ENCODE measurements at places on chromosomes 1 and 21. TPM values are rescaled to one million over a fixed set of nuclear protein-coding genes. Genes with fewer than 3 reads are reported as not detected.

- peak overlapping the region; percentile 81 for H3K27ac ChIP-seq
- H3K4me3 ChIP-seq = no peak overlapping the region
- H3K27me3 ChIP-seq = peaks cover 2% of the 10 kb centered on the region
- peaks cover 52% of the 10 kb centered on the region for H3K4me1 ChIP-seq
- DNase-seq = peak; percentile 55
These were observed 35.3 kb upstream of the BCAR3 start for GRCh38 chr1:93716941-93717368.

DNA sequence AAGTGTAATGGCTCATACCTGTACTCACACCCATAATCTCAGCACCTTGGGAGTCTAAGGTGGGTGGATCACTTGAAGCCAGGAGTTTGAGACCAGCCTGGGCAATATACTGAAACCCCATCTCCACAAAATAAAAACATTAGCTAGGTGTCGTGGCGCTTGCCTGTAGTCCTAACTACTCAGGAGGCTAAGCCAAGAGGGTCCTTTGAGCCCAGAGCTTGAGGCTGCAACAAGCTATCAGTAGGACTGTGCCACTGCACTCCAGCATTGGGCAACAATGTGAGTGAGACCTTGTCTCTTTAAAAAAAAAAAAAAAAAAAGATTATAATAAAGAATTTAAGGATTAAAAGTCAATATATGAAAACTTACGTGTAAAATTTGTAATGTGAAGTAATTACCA, 11.7 kb downstream of the BPNT1 start:
- H3K27me3 ChIP-seq = no peaks in the 10 kb centered on the region
- no peak overlapping the region for H3K4me3 ChIP-seq
- H3K4me1 ChIP-seq = no peaks in the 10 kb centered on the region
- no peak for DNase-seq
- peaks cover 22% of the 10 kb centered on the region for H3K36me3 ChIP-seq

DNASE2B gene
- not detected for total RNA-seq

DNA sequence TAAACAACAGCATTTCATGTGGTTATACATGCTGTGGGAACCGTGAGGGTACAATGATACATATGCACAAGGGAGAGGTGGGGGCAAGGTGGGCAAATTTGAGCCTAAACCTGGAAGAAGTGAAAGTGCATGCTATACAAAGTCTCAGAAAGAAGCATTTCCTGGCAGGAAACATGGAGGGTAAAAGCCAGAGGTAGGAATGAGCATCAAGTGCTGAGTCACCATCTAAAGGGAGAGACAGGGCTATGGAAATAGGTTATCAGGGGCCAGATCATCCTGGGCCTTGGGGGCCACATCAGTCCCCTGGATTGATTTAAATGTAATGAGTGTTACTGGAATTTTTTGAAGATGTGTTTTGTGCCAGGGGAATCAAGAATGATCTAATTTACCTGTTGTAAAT, 60.1 kb upstream of the DAB1 start:
- H3K36me3 ChIP-seq = no peaks in the 10 kb centered on the region
- H3K4me3 ChIP-seq = no peak overlapping the region

GRCh38 chr1:167196166-167196565, 24.5 kb upstream of the POU2F1 start:
- DNase-seq = no peak
- H3K4me3 ChIP-seq = no peak overlapping the region
- H3K27me3 ChIP-seq = peaks cover 1% of the 10 kb centered on the region
- no peaks in the 10 kb centered on the region for H3K36me3 ChIP-seq
- H3K27ac ChIP-seq = no peak overlapping the region
- H3K4me1 ChIP-seq = no peaks in the 10 kb centered on the region

CCDC27 gene
- not detected for total RNA-seq

GRCh38 chr1:15152318-15153183, 996 bp upstream of the TMEM51 start:
- DNase-seq = no peak
- peaks cover 25% of the 10 kb centered on the region for H3K4me1 ChIP-seq
- peaks cover 60% of the 10 kb centered on the region for H3K27me3 ChIP-seq

DNA sequence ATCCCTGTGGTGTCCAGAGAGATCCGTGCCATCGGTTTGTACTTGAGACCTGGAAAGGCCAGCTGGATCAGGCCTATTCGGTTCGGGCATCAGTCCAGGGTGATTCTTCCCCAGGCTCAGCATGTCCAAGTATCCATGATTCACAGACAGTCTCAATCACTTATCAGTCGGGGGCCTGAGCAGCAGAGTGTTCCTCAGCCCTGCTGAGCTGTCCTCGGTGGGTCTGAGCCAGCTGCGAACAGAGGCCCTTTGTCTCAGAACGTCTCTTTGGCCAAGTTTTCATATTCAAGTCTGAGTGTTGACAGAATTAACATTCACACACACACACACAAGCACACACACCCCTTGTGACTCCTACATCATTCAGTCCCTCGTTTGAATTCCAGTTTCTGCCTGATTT, 33.4 kb upstream of the OSBPL9 start:
- H3K27me3 ChIP-seq = no peaks in the 10 kb centered on the region
- H3K36me3 ChIP-seq = no peaks in the 10 kb centered on the region
- no peak overlapping the region for H3K27ac ChIP-seq
- no peak overlapping the region for H3K4me3 ChIP-seq
- DNase-seq = no peak

- H3K27me3 ChIP-seq = peaks cover 38% of the 10 kb centered on the region
- no peak for DNase-seq
- no peaks in the 10 kb centered on the region for H3K36me3 ChIP-seq
- H3K27ac ChIP-seq = no peak overlapping the region
These were observed 28.2 kb upstream of the FAM131C start for GRCh38 chr1:16101623-16102022.

GRCh38 chr1:225868631-225869330, 13.4 kb downstream of the TMEM63A start:
- no peak overlapping the region for H3K27ac ChIP-seq
- H3K36me3 ChIP-seq = peaks cover 73% of the 10 kb centered on the region
- peaks cover 58% of the 10 kb centered on the region for H3K4me1 ChIP-seq

- H3K4me1 ChIP-seq = no peaks in the 10 kb centered on the region
- H3K27me3 ChIP-seq = no peaks in the 10 kb centered on the region
- H3K27ac ChIP-seq = no peak overlapping the region
- H3K4me3 ChIP-seq = no peak overlapping the region
These were observed 46.2 kb downstream of the DDR2 start for GRCh38 chr1:162678439-162678838.

- H3K4me1 ChIP-seq = no peaks in the 10 kb centered on the region
- no peaks in the 10 kb centered on the region for H3K36me3 ChIP-seq
- no peak for DNase-seq
- H3K27ac ChIP-seq = no peak overlapping the region
- H3K4me3 ChIP-seq = no peak overlapping the region
These were observed 93.6 kb downstream of the ENAH start for GRCh38 chr1:225559326-225559725.

PDZK1IP1 gene
- total RNA-seq = not detected

KCND3 gene
- not detected for total RNA-seq

DNA sequence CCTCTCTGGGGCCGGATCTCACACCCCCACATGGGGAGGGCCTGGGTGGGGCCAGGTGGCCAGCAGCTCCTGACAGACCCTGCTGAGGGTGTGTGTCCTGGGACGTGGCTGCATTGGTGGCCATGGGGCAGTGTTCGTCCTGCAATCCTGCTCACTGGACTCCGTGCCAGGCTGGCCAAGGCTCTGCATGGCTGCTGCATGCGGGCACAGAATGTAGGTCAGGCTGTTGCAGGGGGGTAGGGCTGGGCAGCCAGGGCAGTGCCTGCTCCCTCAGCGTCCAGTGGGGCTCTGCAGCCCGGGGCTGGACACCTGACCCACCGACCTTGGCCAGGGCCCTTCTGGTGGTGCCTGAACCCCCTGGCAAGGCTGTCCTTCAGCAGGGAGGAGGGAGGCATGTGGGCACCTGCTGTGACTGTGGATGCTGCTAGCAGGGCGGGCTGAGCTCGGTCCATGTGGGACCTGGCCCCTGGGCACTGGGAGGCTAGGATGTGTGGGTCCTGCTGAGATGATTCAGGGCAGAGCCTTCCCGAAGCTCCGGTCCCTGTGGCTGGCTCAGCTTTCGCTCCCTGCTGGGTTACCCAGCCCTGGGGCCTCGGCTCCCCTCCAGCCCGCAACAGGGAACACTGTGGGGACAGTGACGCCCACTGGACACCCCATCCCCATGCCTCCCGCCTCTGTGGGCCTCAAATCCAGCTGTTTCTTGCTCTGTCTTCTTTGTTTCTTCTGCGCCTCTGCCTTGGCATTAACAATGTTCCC, 14.9 kb upstream of the PLCH2 start:
- no peak for DNase-seq
- H3K4me3 ChIP-seq = no peak overlapping the region
- H3K27ac ChIP-seq = no peak overlapping the region
- H3K4me1 ChIP-seq = no peaks in the 10 kb centered on the region

GRCh38 chr1:103513711-103514110, 11.8 kb upstream of the RNPC3 start:
- no peak overlapping the region for H3K4me3 ChIP-seq
- no peak for DNase-seq
- no peaks in the 10 kb centered on the region for H3K36me3 ChIP-seq
- peaks cover 8% of the 10 kb centered on the region for H3K4me1 ChIP-seq

GRCh38 chr1:60265560-60266535, 192.3 kb upstream of the C1orf87 start:
- no peaks in the 10 kb centered on the region for H3K36me3 ChIP-seq
- no peaks in the 10 kb centered on the region for H3K4me1 ChIP-seq
- H3K27ac ChIP-seq = no peak overlapping the region
- H3K4me3 ChIP-seq = no peak overlapping the region
- DNase-seq = no peak

KRTAP10-3 gene
- total RNA-seq = not detected

SPRR5 gene
- not detected for total RNA-seq

GRCh38 chr1:7629465-7630195, 141.5 kb upstream of the VAMP3 start:
- H3K36me3 ChIP-seq = no peaks in the 10 kb centered on the region
- H3K4me3 ChIP-seq = no peak overlapping the region
- peaks cover 6% of the 10 kb centered on the region for H3K27me3 ChIP-seq
- H3K27ac ChIP-seq = no peak overlapping the region
- H3K4me1 ChIP-seq = no peaks in the 10 kb centered on the region
- no peak for DNase-seq

GRCh38 chr1:68675336-68675735, 178.5 kb upstream of the DEPDC1 start:
- no peaks in the 10 kb centered on the region for H3K36me3 ChIP-seq
- no peaks in the 10 kb centered on the region for H3K27me3 ChIP-seq
- DNase-seq = no peak
- H3K27ac ChIP-seq = no peak overlapping the region
- H3K4me1 ChIP-seq = no peaks in the 10 kb centered on the region

GRCh38 chr1:227541796-227542152, 21.6 kb upstream of the ZNF678 start:
- H3K27me3 ChIP-seq = no peaks in the 10 kb centered on the region
- H3K27ac ChIP-seq = no peak overlapping the region
- H3K4me3 ChIP-seq = no peak overlapping the region
- H3K4me1 ChIP-seq = peaks cover 5% of the 10 kb centered on the region

All from activated CD4-positive, alpha-beta memory T cell treated with anti-CD3 and anti-CD28 coated beads, Interleukin-2, amount 10 ng/mL, durations not matched to agents 7 days and 5 days (primary cell).